ENCODE measurements at places on chromosomes 11 and 22.
A peak's percentile ranks its signal among the peaks of the same experiment; 100 is the strongest.

DNA sequence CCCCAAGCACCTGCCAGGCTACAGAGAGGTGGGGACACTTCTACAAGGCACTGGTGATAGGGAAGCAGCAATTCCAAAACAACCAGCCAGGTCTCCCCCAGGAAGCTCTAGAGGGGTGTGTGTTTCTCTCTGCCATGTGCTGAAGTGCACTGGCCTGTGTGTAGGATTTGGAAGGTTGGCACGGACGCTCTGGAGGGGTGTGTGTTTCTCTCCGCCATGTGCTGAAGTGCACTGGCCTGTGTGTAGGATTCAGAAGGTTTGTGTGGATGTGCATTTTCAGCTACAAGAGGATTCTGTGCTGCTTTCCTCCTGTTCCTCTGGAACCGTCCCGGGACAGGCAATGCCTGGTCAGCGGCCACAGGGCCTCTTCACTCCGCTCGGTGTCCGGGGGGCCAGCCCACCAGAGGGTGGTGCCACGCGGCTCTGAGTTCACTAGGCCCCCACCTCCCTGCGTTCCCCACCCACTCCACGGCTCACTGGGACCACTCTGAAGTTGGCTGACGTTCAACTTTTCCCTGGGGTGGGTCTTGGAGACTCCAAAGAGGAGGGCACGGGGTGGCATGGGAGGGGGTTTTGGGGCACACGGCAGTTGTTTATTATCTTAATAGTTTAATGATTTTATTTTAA, 552.8 kb downstream of the BRD1 start:
- no peak for DNase-seq

DNA sequence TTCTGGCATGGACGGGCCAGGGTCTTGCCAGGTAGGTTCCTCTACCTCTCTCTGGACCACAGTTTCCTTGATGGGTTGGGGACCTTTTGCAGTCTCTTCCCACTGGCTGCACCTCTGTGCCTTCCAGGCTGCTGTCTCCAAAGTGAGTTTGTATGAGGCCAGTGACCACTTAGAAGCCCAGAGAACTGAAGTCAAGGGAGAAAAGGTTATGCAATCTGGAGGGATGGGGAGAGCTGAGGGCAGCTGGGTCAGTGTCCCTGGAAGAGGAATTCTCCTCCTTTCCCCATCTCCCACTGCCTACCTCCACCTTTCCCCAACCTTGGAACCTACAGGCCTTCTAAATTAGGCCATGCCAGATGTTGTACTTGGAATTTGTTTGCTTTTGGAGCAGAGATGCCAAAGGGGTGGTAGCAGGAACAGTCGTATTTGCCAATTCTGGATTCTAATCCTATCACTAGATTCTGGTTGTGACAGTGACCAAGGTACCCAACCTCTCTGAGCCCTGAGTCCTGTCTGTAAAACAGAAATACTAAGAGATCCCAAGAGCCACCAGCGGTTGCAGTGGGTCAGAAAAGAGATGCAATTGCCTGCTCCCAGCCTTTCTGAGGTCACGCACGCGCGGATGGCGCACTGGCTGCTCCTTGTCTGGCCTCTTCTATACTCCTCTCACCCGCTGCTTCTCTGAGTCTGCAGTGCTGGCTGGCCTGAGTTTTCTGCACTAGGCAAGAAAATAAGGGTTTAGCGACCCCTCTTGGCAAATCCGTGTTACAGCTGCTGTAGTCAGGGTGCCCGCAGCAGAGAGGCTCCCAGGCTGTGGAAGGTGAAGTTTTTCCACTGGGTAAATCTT, 10.7 kb upstream of the ACCSL start:
- DNase-seq = peak; percentile 61

- DNase-seq = no peak
Measured at GRCh38 chr22:49937758-49938564, 19.5 kb downstream of the CRELD2 start.

GRCh38 chr11:70128435-70128906, 50.4 kb downstream of the ANO1 start:
- no peak for DNase-seq

GRCh38 chr22:36594569-36594968, 65.6 kb upstream of the EIF3D start:
- DNase-seq = no peak

GRCh38 chr11:128481135-128481534, 106.2 kb downstream of the ETS1 start:
- DNase-seq = no peak

DNA sequence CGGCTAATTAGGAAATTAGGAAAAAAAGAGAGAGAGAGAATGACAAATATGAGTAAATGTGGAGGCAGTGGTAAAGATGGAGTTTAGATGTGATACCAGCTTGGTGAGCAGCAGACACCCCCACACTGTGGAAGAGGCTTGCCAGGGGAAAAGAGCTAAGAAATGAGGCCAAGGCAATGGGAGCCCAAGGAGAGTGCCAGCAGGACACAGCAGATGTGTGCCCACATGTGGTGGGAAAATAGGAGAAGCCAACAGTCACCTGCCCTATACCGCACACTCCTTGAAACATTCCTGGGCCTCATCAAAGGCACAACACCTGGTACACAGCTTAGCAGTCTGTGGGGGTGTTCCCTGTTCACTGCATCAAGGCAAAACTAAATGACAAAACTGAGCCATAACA, 104.9 kb downstream of the FAM76B start:
- no peak for DNase-seq

GRCh38 chr11:73539506-73540084, 58.3 kb downstream of the FAM168A start:
- DNase-seq = no peak

DNA sequence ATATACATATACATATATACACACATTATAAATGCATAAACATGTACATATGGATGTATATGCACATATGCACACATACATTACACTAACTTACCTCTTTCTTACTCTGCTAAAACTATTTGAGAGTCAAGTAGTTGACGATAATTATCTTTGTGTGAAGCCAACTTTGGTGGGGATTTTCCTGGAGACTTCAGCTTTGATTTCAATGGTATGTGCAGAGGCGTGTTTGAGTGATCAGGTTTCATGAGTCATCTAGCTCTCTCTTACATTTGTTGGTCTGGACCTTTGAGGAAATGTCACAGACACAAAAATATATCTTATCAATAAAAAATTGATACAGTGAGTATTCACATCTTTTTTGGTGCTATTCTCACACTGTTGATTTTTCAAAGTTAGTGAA, 769.1 kb upstream of the LUZP2 start:
- DNase-seq = no peak

- no peak for DNase-seq
Measured at GRCh38 chr11:116929414-116930090, 92.1 kb upstream of the APOA1 start.

DNA sequence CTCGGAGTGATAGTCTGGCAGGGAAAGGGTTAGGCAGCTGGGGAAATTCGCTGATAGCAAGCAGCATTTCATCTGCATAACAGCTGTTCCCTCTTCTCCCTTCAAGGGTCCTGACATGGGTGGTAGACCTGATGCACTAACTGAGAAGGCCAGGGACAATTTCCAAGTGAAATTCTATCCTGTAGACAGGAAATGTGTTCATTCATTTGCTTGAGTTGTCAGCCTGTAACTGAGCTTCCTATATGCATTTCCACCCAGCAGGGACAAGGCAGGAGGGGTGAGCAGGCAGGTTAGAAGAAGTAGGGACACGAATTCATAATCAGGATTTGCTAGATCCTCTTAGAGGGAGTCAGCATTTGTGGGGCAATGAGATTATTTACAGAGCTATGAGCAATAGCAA, 154.3 kb upstream of the NCAM1 start:
- no peak for DNase-seq

DNA sequence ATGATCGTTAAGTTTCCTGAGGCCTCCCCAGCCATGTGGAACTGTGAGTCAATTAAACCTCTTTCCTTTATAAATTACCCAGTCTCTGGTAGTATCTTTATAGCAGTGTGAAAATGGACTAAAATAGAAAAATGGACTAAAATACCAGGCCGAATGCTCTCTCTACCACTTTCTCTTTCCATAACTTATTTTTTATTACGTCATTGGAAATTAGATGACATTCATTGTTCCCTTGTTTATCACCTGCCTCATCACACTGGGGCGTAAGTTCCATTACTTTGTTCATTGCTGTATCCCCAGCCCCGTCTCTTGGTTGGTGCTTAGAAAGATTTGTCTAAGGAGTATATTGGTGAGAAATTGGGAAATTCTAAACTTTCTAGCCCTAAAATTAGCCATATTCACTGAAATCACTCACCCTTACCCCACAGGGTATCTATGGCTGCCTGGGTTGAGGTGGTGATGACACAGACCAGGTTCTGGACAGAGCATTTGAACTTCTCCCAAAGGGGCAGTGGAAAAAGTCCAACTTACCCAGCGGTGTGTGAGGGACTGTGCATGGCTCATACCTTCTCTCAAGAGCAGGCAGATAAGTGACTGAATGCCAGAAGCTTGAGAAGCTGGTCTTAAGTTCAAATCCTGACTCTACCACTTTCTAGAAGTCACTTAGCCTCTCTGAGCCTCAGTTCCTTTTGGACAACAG, 50.9 kb upstream of the TP53I11 start:
- no peak for DNase-seq

GRCh38 chr11:628056-628455, 1.1 kb upstream of the SCT start:
- DNase-seq = no peak

DNA sequence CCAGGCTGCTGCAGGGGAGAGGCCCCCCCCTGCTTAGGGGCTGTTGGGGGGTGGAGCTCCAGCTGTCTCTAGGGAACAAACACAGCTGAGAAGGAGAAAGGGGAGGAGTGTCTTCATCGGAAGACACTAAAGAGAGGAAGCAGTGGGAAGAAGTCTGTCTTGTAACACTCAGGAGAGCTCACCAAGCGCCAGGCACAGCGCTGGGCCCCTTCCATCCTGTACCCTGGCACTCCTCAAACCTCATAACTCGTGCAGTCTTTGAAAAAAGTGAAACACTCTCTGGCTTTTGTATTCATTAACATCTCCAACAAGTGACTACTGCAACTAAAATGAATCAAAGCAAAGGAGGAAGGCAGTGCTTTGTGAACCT, 67.4 kb upstream of the PRDM11 start:
- DNase-seq = no peak

GRCh38 chr22:30781271-30781875, 86.7 kb downstream of the OSBP2 start:
- DNase-seq = no peak

- DNase-seq = no peak
Measured at GRCh38 chr11:107018219-107018901, at the start of gene GUCY1A2. Gene GUCY1A2 (minus strand): TSS chr11:107018476. CDS start chr11:107018055, 421 bp downstream.

DNA sequence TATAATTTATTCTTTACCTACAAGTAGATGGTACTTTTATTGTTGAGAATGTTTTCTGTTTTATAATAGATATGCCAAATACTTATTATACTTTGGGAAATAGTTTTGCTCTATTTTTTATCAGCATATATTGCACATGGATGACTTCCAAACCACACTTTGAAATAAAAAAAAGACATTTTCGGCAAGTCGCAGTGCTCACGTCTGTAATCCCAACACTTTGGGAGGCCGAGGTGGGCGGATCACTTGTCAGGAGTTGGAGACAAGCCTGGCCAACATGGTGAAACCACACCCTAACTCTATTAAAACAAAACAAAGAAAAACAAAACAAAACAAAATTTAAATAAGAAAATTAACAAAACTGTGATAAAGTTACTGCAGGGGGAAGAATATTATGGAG, 983.9 kb upstream of the CNTN5 start:
- no peak for DNase-seq

DNA sequence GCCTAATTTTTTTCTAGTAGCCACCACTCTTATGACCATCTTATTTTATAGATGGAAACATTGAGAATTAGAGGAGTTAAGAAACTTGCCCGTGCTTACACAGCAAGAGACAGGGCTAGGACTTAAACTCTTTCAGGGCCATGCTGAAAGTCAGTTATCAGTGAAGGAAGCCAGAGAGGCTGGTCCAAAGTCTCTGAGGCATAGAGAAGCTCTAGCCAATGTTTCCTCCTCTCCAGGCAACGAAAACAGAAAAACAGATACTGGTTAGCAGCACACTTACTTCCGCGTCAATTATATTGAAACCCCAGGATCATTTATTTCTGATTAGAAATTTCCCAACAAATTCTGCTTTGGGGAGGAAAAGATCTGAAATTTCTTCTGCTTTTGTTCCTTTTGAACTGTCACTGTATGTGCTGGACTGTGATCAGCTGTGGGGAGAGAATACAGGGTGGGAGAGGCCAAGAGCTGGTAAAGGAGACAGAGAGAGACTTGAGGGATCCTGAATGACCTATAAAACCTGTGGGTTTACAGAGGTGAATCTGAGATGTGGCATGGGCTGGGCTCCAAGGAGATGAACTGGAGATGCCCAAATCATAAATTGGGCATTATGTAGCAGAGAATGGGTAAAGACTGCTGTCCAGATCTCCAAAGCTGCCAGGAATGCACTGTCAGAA, 37.5 kb upstream of the CAPRIN1 start:
- no peak for DNase-seq

DNA sequence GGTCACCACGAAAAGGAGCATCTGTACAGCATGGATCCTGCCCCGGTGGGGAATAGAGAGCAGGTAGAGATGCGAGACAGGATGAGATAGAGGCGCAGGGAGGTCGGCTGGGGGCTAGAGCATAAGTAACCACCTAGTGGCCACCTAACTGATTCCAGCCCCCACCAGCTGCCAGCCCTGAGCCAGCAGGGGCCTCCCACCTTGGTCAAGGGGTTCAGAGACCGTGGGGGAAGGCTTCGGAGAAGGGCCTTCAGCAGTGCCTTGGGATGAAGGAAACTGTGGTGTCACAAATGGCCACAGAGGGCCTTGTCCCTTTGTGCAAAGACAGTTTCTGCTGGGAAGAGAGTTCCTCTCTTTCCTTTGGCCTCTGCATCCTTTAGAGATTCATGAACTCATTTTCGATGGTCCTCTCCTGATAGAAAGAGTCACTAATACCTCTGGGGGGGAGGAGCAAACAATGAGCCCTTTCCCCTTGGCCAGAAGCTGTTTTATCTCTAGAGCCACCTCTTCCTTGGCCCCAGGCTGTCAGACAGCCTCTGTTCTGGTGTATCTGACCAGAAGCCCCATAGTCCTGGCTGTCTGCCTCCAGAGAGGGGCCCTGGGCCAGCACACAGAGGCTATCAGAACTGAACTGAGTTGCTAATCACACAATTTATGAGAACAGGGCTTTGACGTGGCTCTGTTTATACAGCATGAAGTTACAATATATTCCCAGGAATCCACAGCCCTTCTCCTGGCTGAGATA, 146.0 kb downstream of the PARVA start:
- no peak for DNase-seq

Data from NCI-H774 (cell line).